ENCODE measurements at places on chromosomes 16 and 17.

- DNase-seq, result no peak
- H3K27me3 ChIP-seq, result no peaks in the 10 kb centered on the region
- no peak overlapping the region for H3K4me3 ChIP-seq
- no peaks in the 10 kb centered on the region for H3K4me1 ChIP-seq
These were observed 121.5 kb downstream of the WSCD1 start for GRCh38 chr17:6191405-6192324.

DNA sequence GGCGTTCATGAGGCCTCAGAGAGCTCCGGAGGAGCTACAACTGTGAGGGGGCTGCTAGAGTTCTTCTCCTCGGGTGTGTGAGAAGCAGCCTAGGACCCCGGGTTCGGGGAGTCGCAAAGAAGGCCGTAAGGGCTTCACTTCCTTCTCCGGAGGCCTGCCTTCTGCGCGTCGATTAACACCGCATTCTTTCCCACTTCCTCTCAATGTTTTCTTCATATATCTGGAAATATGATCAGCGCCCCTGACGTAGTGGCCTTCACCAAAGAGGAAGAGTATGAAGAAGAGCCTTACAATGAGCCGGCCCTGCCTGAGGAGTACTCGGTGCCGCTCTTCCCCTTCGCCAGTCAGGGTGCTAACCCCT is 449 bp downstream of the SMCR8 start:
- no peak for DNase-seq
- no peaks in the 10 kb centered on the region for H3K36me3 ChIP-seq
- H3K4me3 ChIP-seq, result peak overlapping the region; percentile 98
- peaks cover 8% of the 10 kb centered on the region for H3K4me1 ChIP-seq

- peaks cover 34% of the 10 kb centered on the region for H3K4me1 ChIP-seq
- peaks cover 19% of the 10 kb centered on the region for H3K36me3 ChIP-seq
- DNase-seq, result peak; percentile 100
These were observed at the start of the genes CNTROB and TRAPPC1 for GRCh38 chr17:7931709-7932482. TSS of gene CNTROB (plus strand) at chr17:7932206. CDS start at chr17:7933080, 874 bp downstream. TSS of gene TRAPPC1 (minus strand) at chr17:7931946. CDS start at chr17:7931829, 117 bp downstream.

DNA sequence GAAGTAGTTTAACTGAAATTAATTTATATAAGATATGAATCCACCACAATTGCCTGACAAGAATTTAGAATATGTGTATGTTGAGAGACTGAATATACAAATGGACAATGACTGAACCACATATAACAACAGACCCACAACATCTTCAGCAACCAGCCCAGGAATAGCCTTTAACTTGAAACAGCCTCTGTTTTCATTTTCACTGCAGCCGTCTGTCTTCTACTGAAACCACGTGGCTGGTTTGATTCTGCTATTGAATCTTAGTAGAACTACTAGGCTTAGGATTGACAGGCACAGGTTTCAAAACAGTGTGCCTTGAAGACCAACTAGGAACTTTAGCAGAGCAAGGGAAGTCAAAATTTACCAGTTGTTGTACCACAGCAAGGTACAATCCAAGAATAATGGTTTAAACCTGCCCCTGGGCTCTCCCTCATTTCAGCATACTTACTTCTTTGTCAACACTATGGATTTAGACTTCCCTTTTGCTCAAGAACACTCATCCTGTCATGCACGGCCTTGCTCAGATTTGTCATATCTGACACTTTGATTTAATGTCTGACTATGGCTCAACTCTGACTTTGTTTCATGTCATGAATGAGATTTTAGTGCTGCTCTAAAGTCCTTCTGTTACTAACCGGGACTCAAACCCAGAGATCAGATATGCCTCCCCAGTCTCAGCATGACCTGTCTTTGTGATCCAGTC is 355.0 kb downstream of the KIF2B start:
- DNase-seq, result no peak
- no peak overlapping the region for H3K4me3 ChIP-seq
- no peaks in the 10 kb centered on the region for H3K27me3 ChIP-seq
- no peaks in the 10 kb centered on the region for H3K4me1 ChIP-seq

DNA sequence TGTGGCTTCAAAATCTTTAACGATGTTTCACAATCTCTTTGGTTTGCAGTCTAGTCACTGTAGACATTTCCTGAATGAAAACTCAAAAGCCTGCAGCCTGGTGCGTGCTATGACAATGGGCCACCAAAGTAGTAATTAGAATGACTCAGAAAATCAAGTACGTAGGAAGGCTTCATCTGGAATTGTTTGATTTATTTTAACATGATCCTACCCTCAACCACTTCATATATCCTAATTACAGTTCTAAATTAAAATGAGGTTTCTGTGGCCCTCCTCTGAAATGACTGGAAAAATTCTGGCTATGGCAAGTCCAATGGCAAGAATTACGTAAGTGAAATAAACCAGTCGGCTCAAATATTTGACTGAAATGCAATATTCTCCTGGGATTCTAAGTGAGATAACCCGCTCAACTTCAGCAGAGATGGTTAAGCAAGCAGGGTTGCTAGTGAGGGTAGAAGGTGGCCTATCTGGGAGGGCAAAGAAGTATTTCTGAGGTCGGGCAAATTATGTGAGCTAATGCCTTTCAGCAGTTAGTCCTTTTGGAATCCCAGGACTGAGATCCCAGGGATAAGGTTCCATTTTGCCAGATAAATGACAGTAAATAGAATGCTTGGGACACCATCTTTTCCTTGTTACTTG is 145.6 kb upstream of the MYOCD start:
- no peaks in the 10 kb centered on the region for H3K4me1 ChIP-seq
- H3K27me3 ChIP-seq, result no peaks in the 10 kb centered on the region
- no peak overlapping the region for H3K27ac ChIP-seq

DNA sequence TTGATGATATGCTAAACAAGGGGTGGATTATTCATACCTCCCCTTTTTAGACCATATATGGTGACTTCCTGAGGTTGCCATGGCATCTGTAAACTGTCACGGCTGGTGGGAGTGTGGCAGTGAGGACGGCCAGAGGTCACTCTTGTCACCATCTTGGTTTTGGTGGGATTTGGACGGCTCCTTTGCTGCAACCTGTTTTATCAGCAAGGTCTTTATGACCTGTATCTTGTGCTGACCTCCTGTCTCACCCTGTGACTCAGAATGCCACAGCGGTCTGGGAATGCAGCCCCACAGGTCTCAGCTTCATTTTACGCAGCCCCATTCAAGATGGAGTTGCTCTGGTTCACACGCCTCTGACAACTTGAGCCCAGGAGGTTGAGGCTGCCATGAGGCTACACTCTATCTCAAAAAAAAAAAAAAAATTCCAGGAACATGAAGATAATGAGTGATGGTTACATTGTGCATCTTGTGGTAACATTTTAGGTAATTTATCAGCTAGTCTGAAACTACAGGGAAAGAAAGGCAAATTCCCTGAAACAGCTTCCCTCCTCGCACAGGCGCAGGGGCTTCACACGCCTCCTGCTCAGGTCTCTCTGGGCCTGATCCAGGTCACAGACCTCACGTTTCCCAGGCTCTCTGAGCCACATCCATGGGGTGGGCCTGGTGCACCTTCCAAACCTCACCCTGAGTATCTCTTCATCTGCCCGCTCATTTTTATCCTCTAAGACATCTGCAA is 15.3 kb upstream of the UBE2I start:
- no peak overlapping the region for H3K27ac ChIP-seq
- no peaks in the 10 kb centered on the region for H3K36me3 ChIP-seq
- DNase-seq, result no peak
- H3K27me3 ChIP-seq, result peaks cover 24% of the 10 kb centered on the region
- no peaks in the 10 kb centered on the region for H3K4me1 ChIP-seq
- no peak overlapping the region for H3K4me3 ChIP-seq

GRCh38 chr16:12819126-12820117 is 15.7 kb upstream of the CPPED1 start:
- H3K27ac ChIP-seq, result no peak overlapping the region
- H3K27me3 ChIP-seq, result no peaks in the 10 kb centered on the region
- no peaks in the 10 kb centered on the region for H3K4me1 ChIP-seq
- no peaks in the 10 kb centered on the region for H3K36me3 ChIP-seq
- peak; percentile 69 for DNase-seq
- no peak overlapping the region for H3K4me3 ChIP-seq

- no peaks in the 10 kb centered on the region for H3K4me1 ChIP-seq
- H3K27me3 ChIP-seq, result no peaks in the 10 kb centered on the region
- DNase-seq, result peak; percentile 99
- H3K27ac ChIP-seq, result peak overlapping the region; percentile 39
These were observed 21.6 kb downstream of the PRKCB start for GRCh38 chr16:23857256-23857880.

- H3K36me3 ChIP-seq, result no peaks in the 10 kb centered on the region
- no peak for DNase-seq
- no peaks in the 10 kb centered on the region for H3K27me3 ChIP-seq
- no peak overlapping the region for H3K27ac ChIP-seq
- no peaks in the 10 kb centered on the region for H3K4me1 ChIP-seq
- H3K4me3 ChIP-seq, result no peak overlapping the region
These were observed 529.0 kb upstream of the CDH5 start for GRCh38 chr16:65837464-65837863.

DNA sequence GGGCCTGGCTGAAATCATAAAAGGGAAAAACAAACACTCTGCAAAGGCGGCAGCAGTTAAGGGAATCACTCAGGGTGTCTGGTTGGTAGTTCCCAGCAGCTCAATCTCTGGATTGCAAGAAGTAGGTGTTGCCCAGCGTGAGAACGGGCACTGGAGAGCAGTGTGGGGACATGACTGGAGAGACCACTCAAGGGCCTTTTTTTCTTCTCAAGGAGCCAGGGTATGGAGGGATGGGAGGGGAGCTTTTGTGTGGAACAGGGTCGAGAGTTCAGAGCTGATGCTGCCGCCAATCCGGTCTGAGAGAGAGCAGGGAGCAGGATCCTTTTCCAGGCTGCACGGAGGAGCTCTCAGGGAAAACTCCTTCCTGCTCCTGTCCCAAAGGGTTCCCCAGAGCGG is 15.2 kb downstream of the SCNN1B start:
- no peaks in the 10 kb centered on the region for H3K27me3 ChIP-seq
- peak; percentile 74 for DNase-seq
- H3K36me3 ChIP-seq, result no peaks in the 10 kb centered on the region
- H3K27ac ChIP-seq, result no peak overlapping the region
- H3K4me1 ChIP-seq, result no peaks in the 10 kb centered on the region

- H3K4me1 ChIP-seq, result peaks cover 3% of the 10 kb centered on the region
- no peaks in the 10 kb centered on the region for H3K27me3 ChIP-seq
- no peak overlapping the region for H3K4me3 ChIP-seq
- no peak overlapping the region for H3K27ac ChIP-seq
These were observed 205.4 kb downstream of the CCDC182 start for GRCh38 chr17:57539529-57540301.

DNA sequence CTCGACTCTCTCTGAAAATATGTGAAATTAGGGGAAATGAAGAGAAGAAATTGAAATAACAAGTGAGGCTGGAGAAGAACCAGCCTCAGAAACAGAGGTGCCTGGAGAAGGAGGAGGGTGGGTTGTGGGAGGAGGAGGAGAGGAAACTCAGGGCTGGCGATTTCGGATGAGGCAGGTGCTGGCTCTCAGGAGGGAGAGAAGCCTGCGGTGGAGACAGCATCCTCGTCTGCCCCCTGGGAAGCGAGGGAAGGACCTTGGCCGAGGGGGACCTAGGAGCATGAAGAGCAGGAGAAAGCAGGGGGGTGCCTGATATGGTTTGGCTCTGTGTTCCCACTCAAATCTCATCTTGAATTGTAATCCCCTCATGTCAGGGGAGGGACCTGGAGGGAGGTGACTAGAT is 264.7 kb upstream of the TNRC6C start:
- no peak for DNase-seq
- no peak overlapping the region for H3K27ac ChIP-seq
- H3K27me3 ChIP-seq, result peaks cover 11% of the 10 kb centered on the region
- no peaks in the 10 kb centered on the region for H3K4me1 ChIP-seq
- no peaks in the 10 kb centered on the region for H3K36me3 ChIP-seq
- no peak overlapping the region for H3K4me3 ChIP-seq

GRCh38 chr17:43714465-43715149 is 44.0 kb downstream of the SOST start:
- no peaks in the 10 kb centered on the region for H3K27me3 ChIP-seq
- DNase-seq, result no peak
- peaks cover 3% of the 10 kb centered on the region for H3K4me1 ChIP-seq
- no peaks in the 10 kb centered on the region for H3K36me3 ChIP-seq
- peak overlapping the region; percentile 28 for H3K27ac ChIP-seq

- peaks cover 40% of the 10 kb centered on the region for H3K4me1 ChIP-seq
- no peak overlapping the region for H3K27ac ChIP-seq
- no peak for DNase-seq
- no peak overlapping the region for H3K4me3 ChIP-seq
These were observed 6.0 kb upstream of the CHD3 start for GRCh38 chr17:7882629-7883028.

GRCh38 chr17:5283571-5284315 is 1.7 kb downstream of the RABEP1 start:
- H3K4me3 ChIP-seq, result no peak overlapping the region
- no peaks in the 10 kb centered on the region for H3K27me3 ChIP-seq
- no peak overlapping the region for H3K27ac ChIP-seq
- no peaks in the 10 kb centered on the region for H3K36me3 ChIP-seq

DNA sequence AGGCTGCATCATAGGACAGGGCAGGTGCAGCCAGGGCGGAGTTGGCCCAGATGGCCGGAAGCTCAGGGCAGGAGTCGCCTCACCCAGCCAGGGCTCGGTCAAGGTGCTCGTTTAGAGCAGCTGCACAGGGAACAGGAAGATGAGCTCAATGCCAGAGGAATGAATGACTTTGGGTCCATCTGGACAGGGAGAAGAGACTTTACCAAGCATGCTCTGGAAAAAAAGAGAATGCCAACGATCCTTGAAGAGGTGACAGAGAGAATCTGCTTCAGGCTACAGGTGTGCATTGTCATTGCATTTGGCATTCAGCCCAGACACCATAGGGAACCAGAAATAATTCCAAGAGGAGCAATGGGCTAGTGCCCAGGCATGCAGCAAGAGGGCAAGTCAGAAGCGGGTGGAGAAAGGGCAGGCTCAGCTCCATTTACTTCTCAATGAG is 6.7 kb upstream of the MPP3 start:
- peak overlapping the region; percentile 24 for H3K27ac ChIP-seq
- H3K36me3 ChIP-seq, result no peaks in the 10 kb centered on the region
- no peak for DNase-seq
- H3K4me3 ChIP-seq, result no peak overlapping the region

- H3K27me3 ChIP-seq, result no peaks in the 10 kb centered on the region
- no peak overlapping the region for H3K27ac ChIP-seq
- no peak overlapping the region for H3K4me3 ChIP-seq
- H3K4me1 ChIP-seq, result peaks cover 7% of the 10 kb centered on the region
- no peak for DNase-seq
- H3K36me3 ChIP-seq, result peaks cover 5% of the 10 kb centered on the region
These were observed 15.1 kb downstream of the MPP3 start for GRCh38 chr17:43817826-43818225.

- no peak overlapping the region for H3K27ac ChIP-seq
- no peaks in the 10 kb centered on the region for H3K27me3 ChIP-seq
- peak; percentile 57 for DNase-seq
- H3K36me3 ChIP-seq, result no peaks in the 10 kb centered on the region
- H3K4me3 ChIP-seq, result no peak overlapping the region
These were observed 43.0 kb upstream of the ZNF750 start for GRCh38 chr17:82882715-82883418.
